ENCODE measurements at places on chromosomes 1 and 21.
A peak's percentile ranks its signal among the peaks of the same experiment; 100 is the strongest.

DNA sequence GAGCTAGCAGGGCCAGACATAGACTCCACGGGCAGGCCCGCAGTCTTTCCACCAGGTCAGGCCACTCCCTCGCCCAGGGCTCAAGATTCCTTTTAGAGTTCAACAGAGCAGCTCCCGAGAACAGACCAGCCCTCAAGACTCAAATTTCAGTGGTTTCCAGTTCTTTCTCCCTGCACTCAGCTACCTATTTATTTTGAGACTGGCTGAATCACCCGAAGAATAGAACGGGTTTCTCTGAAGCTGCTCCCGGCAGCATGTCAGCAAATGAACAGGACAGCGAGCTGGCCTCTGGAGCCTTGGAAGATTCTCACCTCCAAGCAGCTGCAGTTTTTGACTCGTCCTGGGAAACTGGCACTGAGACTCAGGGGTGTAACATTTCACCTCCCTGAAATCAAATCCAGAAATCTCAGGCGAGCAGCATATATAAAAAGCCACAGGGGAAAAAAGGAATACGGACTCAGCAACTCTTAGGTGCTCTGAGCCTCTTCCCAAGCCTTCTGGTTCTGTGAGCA lies 177.9 kb downstream of the CLIC6 start:
- no peak for DNase-seq

DNA sequence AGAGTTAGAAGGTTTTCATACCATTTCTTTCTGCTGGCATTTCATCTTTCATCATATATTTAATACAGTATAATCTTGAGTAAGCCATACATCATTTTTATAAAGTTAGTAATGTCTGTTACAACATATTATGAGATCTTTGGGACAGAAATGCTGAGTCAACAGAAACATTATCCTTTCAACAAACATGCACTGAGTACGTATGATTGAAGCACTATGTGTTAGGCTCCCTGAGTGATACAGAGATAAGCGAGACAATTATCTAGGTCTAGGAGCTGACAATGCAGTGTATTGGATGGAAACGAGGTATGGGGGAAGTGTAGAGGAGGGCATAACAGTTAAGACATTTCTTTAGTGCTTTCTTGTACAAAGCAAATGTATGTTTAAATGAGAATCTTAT lies 19.7 kb upstream of the GPR52 start:
- no peak for DNase-seq

DNA sequence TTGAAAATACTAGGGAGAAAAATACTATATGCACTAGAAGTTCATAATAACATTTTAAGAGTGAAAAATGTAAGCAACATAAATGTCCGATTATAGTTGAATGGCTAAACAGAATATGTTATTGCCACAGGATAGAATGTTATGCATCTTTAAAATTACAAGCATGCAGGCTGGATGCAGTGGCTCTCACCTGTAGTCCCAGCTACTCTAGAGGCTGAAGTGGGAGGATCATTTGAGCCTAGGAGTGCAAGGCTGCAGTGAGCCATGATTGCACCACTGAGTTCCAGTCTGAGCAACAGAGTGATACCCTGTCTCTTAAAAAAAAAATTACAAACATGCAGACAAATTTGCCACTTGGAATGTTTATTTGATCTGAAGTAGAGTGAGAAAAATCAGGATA lies 3.0 kb upstream of the BATF3 start:
- DNase-seq, result no peak

DNA sequence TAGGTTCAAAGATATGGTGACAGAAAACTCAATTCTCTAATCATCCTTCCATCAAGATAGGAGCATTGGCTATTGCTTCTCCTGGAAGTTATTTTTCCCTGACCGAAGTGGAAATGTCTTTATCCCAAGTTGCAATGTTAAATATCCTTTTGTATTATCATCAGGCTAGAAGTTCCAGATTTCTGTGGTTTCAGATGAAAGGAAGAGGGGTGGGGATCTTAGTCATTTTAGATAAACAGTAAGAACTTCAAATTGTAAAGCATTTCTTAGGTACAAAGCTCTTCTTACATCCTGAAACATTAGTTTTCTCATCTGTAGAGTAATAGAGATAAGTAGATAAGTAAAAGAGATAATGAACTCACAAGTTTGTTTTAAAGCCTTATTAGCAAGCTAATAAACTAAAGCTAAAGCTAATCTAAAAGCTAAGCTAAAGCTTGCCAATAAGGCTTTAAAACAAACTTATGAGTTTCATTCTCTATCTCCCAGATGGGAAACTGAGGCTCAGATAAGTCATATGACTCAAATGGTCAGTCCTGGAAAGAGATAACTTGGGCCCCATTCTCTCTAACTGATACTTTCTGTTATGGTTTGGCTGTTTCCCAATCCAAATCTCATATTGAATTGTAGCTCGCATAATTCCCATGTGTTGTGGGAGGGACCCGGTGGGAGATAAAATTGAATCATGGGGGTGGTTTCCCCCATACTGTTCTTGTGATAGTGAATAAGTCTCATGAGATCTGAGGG lies 99.2 kb upstream of the KCNK2 start:
- no peak for DNase-seq

DNA sequence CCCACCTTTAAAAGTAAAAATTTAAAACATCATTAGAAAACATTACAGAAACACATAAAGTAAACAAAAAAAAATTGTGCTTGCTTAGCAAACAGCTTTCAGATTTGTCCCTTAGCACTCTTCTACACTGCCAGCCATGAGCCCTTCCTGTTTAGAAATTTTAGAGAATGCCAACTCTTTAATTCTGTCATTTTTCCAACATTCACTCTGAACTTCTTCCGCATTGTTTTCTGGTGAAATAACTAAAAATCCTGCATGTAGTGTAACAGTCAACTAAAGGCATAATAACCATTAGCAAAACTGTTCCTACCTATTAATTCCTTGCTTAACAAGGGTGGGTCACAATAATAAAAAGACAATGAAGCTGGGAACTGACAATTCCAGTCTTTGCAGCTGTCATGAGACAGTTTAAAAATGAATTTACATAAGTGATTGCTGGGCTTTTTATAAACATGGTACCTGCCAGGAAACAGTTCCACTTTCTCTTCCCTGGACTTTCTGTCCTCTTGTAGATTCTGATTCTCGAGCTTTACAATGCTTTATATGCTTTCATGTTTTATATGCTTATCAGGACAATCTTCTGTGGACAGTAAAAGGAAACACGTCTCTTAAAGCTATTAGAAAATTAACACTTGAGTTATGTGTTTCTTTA lies 19.0 kb downstream of the GNG12 start:
- DNase-seq, result no peak

GRCh38 chr1:230222678-230223077 lies 155.6 kb downstream of the GALNT2 start:
- DNase-seq, result no peak

- DNase-seq, result peak; percentile 78
Observed at GRCh38 chr1:24925082-24925779, 4.8 kb downstream of the RUNX3 start.

DNA sequence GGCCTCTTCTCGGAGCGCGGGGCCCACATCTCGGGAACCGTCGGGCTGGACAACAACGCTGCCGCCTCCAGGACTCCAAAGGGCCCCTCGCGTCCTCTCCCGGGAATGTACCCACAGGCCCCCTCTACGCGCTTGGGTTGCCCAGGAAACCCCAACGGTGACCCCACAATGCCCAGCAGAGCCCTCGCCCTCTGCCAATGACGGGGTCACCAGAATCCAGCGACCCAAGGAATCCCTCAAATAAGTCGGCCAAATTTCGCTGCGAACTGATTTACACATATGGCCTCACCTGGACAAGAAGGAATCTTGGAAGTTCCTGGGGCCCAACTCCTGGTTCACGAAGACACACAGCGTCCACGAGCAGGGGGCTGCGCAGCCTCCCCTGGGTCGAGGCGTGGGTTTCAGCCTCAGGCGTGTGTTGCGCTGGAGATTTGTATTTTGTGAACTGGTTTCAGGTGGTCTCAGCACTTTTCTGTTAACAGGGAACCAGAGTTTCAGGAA lies 78.1 kb downstream of the DESI2 start:
- no peak for DNase-seq

DNA sequence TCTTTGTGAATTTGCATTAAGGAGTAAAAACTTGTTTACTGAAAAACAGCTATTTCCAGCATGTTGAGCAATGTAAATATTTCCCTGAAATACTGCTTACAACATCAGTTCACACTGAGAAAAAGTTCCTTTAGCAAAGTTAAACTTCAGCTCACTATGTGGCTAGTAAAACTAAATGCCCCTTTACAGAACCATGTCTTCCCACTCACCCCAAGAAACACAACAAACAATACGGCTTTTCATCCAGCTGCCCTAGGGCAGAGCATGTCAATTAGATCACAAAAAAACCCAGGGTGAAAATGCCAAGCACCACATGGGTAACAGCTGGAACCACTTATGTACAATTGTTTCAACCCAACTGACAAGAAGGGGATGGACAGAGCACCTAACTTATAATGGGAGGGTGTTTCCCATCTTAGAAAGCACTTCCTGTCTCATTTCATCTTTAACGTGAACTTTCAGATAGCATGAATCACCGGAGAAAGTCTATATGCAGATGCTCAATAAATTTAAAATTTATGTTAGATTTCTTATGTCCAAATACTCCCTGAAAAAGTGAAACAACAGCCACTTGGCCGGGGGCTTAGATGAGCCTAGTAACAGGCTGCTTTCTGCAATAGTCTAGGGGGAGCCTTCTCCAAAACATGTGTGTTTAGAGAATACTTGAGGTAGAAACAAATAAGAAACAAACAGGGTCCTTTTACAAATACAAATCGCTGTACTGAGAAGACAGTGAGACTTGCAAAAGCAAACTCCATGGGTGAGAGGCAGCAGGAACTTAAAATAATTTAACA lies 6.6 kb downstream of the NID1 start:
- DNase-seq, result no peak

GRCh38 chr1:209248649-209249279 lies 334.8 kb upstream of the CAMK1G start:
- peak; percentile 2 for DNase-seq

GRCh38 chr1:210635108-210635507 lies 306.4 kb downstream of the HHAT start:
- DNase-seq, result no peak

DNA sequence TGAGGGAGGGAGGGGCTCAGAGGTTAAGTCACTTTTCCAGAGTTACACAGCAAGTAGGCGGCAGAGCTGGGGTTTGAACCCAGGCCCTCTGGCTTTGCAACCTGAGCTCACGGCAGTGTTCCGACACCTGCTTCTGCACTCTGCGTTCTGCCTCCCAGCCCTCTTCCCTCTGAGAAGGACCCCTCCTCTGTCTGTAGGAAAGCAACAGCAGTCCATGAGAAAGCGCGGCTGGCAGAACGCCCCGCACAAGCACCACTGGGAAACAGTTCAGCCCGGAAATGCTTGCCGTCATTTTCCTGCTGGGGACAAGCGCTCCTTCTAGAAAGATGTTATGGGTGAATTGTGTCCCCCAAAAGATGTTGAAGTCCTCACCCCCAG lies 241.1 kb downstream of the NPHP4 start:
- DNase-seq, result no peak

- DNase-seq, result no peak
Observed at GRCh38 chr1:223504741-223505140, 111.5 kb downstream of the CCDC185 start.

DNA sequence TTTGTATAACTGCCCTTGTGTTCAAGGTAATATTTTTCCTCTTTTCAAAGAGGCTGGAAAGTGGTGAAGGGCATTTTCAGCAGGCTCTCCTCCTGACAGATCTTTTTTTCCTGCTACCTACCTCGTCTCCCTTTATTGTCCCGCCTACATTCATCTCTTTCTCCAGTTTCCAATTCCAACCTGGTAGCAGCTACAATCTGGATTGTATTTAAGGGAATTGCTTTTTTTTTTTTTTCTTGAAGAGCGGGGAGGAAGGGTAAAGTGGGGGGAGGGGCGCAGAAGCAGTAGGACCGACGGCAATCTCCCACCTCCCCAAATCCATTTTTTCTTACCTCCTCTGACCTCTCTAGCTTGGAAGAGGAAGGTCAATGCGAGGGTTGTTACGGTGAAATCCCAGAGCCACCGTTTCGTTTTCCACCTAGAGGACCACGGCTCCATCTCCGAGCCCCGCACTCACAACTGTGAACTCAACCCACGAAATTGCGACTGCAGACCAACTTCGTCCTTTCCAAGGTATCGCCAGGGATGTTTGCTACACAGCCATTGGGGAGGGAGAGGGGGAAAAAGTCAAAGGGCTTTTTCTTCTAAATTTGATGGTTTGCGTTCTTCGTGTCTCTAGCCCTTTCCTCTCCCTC lies 464 bp downstream of the COL11A1 start:
- DNase-seq, result no peak

GRCh38 chr1:115596080-115596780 lies 45.5 kb upstream of the VANGL1 start:
- DNase-seq, result no peak

DNA sequence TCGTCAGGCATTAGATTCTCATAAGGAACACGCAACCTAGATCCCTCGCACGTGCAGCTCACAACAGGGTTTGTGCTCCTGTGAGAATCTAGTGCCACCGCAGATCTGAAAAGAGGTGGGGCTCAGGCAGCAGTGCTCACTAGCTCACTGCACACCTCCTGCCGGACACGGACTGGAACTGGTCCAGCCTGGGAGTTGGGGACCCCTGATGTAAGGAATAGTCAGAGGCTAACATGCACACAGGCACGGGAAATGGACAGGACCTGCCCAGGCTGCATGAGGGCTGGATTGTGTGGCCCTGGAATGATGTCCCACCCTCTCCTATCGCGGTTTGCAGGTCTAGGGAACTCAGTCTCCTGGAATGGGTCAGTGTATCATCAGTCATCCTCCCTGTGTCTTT lies 23.2 kb upstream of the MX1 start:
- DNase-seq, result no peak

- DNase-seq, result no peak
Observed at GRCh38 chr21:35154788-35155187, 105.7 kb upstream of the RUNX1 start.

GRCh38 chr1:194292966-194293365 lies 1106.6 kb upstream of the B3GALT2 start:
- DNase-seq, result no peak

GRCh38 chr1:113353580-113353979 lies 36.7 kb upstream of the MAGI3 start:
- DNase-seq, result no peak

DNA sequence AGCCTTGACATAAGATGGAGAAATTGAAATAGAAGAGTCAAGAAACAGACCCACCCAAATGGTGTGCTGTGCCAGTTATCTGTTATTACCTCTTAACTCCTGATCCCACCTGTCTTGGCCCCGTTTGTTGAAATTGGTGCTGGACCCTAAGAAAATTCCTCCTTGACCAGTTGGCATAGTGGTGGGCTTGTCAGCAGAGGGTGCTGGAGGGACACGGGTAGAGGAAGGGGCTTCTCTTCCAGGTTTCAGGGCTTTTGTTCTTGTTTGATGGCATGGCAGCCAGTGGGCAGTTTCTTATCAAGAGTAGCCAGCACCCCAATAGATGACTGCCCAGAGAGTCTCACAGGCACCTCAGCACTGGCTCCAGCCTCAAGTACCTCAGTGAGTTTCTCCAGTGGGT lies 51.6 kb downstream of the PCBP3 start:
- DNase-seq, result no peak

GRCh38 chr1:202656951-202657646 lies 53.2 kb downstream of the SYT2 start:
- DNase-seq, result no peak

DNA sequence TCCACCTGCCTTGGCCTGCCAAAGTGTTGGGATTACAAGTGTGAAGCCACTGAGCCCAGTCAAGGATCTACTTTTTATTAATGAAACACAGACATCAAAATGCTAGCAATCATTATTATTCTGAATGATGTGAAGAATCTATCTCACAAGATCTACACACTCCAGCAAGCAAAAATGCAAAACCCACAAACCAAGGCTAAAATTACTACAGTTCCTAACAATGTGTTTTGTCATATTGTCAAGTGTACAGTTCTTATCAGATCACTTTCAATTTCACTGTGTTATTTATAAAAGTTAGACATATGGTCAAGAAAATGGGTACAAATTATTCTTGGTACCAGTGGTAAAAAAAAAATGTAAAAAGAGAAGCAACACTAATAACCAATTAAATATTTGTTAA lies 61.3 kb upstream of the SDC3 start:
- DNase-seq, result no peak

Measured in stimulated activated CD8-positive, alpha-beta memory T cell treated with anti-CD3 and anti-CD28 coated beads, Interleukin-15, amount 100 ng/mL, for 48 hours (primary cell).